ENCODE measurements at places on chromosomes 7 and 10. TPM values are rescaled to one million over a fixed set of nuclear protein-coding genes. Genes with fewer than 3 reads are reported as not detected.

DNA sequence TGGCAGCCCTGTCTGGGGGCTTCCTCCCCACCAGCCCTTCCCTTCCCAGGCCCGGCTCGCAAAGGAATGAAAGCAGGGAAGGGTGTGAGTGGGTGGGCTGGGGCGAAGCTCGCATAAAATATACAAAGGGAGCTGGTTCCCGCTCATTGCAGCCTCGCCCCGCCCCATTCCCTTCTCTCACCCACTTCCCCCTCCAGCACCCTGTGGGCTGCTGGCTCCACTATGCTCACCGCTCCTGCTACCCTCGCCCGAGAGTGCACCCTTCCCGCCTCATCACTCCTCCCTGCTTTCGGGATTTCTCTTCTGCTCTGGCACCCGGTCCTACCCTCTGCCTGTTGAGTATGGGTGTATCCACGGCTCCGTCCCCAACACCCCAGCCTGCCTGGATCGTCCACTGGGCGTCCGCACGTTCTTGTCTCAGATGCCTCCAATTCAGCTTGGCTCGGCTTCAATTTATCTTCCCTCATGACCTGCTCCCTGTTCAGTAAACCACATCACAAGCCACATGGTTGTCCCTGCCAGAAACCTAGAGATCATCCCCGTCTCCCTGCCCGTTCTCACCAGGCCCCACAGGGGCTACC lies 14.4 kb upstream of the TTYH3 start:
- no peak for DNase-seq

- DNase-seq, result no peak
Observed at GRCh38 chr10:34824870-34825269, 9.8 kb upstream of the PARD3 start.

GRCh38 chr10:117677239-117677638 lies 134.7 kb downstream of the EMX2 start:
- DNase-seq, result no peak

DNA sequence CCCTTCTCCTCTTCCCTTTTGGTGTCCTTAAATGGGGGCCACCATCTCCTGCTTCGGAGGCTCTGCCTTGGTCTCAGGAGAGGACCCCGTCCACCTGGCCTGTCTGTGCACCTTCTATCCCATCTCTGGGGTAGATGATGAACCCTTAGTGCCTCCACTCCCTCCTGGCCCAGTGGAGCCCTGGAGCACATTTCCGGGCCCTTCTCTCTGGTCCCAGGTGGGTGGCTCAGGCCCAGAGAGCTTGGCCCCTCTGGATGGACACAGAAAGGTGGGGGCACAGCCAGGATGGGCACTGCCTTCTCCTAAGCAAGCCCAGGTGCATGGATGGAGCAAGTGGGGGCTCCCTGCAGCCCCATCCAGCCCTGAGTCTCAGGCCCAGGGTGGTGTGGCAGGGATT lies 121.4 kb upstream of the RET start:
- DNase-seq, result no peak

GRCh38 chr10:22626784-22627183 lies 87.6 kb downstream of the PIP4K2A start:
- no peak for DNase-seq

DNA sequence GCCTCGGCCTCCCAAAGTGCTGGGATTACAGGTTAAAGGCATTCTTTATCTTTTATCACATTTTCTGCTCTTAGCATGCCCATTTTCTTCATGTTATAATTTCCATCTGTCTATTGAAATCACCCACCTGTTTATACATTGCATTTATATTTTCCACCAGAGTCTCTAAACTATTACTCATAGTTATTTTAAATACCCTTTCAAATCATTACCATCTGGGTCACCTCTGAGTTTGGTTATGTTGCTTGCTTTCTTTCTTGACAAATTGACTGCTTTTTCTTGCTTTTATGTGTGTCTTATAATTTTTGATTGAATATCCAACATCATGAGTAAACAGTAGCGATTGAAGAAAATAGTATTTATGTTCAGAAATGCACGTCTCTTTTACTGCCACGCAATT lies 71.4 kb downstream of the TMEM270 start:
- DNase-seq, result no peak

The BHLHA15 gene
- 0.64 TPM for total RNA-seq

The HYAL4 gene
- not detected for total RNA-seq

The PKD2L1 gene
- not detected for total RNA-seq

The FBXL13 gene
- 0.37 TPM for total RNA-seq

The ZNF775 gene
- total RNA-seq, result 12.1 TPM

The PTF1A gene
- not detected for total RNA-seq
